ENCODE measurements at places on chromosomes 7 and 10.

GRCh38 chr7:103967401-103967800 is 22.1 kb downstream of the RELN start:
- DNase-seq = no peak

DNA sequence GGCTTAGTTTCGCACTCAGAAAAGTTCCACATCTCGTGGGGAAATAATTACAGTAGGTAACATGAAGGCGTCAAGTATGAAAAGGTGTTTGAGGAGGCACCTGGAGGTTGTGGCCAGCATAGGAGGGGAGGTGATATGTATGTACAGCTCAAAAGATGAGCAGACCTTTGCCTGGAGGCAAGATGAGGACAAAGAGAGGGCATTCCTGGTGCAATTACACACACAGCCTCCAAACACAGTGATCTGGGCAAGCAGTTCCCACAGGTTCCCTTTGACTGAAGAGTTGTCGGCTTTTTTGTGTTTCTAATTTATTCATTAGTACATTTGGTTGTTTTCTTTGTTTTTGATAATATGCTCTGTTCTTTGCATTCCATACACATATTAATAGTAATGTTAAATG is 46.9 kb downstream of the CDK14 start:
- DNase-seq = no peak

DNA sequence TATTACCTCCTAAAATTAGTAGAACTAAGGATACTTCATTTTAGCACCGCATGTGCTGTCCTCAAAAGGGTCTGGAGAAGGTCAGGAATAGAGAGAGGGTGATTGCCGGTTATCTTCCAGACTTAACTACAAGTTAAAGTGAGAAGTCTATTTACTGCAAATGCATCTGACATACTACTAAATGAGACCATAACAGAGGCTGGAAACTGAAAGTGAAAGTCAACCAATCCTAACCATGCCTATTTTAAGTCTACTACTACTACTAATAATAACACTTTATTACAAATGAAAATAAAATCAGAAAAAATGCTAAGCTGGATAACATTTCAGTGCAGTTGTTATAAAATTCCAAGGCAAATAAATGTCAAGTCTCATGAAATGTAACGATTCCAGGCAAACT is 244.7 kb downstream of the KIF20B start:
- peak; percentile 10 for DNase-seq

DNA sequence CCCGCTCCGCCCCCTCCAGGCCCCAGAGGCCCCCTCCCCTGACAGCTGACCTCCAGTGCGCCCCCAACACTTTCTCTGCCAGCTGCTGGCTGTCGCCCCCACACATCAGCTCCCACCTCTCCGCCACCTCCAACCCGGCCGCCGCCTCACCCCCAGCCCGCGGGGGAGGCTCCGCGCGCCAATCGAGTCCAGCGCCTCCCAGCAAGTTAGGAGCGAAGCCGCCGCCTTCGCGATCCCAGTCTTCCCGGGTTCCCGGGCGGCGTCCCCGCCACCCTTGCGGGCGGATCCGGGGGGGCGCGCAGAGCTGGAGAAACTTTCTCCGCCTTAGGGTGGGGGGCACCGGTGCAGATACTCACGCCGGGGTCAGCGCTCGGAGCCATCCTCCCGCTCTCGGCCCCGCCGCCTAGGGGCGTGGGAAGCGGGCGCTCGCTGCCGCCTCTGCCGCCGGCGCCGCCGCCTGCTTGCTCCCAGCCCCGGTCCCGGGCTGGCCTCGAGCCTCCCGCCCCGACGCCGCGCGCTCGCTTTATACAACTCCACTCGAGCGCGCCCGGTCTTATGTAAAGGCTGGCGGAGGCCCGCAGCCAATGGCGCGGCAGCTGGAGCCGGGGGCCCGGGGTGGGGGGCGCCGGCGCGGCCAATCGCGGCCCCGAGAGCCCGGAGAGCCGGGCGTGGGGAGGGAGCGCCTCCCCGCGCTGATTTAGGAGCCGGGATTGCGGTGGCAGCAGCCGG is at the start of gene CRTAC1:
Gene CRTAC1 (minus strand): TSS at position 529 of the 729 bp plus-strand sequence. CDS start 149 bp downstream, at position 380.
- DNase-seq = no peak

GRCh38 chr10:124226271-124227054 is 133.1 kb upstream of the CHST15 start:
- no peak for DNase-seq

DNA sequence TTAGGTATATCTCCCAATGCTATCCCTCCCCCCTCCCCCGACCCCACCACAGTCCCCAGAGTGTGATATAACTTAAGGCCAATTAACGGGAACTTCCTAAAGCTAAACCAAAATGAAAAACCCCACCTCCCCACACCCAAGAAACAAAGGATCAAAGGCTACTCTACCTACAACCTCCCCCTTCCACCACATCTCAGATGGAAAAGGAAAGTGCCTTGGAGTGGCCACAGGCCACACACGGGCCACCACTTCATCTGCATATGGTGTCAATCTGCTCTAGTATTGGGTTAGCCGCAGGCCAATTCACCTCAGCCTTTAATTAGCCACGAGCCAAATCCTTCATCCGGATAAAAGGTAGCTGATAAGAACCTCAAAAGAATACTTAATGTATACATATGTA is 19.6 kb downstream of the CSTF2T start:
- DNase-seq = no peak

DNA sequence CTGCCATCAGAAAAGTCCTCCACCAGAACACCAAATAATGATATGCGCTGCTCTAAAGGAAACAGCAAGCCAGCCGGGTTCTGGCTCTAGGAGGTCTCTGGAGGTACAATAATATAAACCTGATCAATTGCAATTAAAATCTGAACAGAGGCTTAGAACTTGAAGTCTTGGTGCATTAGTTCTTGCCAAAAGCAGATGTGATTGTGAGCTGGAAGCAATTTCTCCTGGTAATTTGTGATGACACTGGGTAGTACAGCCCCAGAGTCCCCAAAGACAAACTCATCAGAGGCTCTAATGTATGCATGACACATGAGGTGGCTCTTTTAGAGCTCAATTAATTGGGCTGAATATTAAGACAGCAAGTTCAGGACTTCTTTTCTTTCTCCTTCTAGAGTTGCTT is 3.3 kb downstream of the ETV1 start:
- DNase-seq = no peak

- DNase-seq = no peak
These were observed 92.7 kb upstream of the PFKP start for GRCh38 chr10:2974503-2975207.
